Activated T-cell treated with anti-CD3 and anti-CD28 coated beads, Interleukin-2, amount 50 U/mL, for 24 hours (primary cell): ENCODE measurements at places on chromosomes 11 and 22.

DNA sequence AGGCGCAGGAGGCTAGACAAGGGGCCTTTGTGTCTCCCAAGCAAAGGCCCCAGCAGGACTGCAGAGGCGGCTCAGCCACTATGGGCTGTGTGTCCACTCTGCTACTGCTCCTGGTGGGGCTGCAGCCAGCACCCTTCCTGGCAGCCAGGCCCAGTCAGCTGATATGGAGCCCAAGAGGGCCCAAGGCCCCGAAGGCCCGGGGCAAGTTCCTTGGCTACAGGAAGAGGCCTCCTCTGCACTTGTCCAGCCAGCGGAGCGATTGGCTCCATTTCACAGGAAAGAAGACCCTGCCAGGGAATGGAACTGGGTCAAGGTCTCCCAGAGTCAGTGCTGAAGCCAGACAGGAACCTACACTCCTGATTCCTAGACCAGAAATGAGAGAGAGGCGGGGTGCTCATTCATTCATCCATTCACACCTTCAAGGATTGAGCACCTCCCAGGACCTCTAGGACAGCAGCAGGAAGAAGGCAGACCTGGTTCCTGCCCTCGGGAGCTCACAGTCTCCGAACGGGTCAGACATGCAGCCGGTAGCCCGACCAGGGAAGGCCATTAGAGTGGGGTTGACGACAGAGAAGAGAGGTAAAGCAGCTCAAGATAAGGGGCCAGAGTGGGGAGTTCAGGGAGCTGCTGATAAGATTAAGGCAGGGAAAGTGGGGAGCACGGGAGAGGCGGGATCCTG is 811 bp upstream of the P2RY2 start:
- no peak for DNase-seq

DNA sequence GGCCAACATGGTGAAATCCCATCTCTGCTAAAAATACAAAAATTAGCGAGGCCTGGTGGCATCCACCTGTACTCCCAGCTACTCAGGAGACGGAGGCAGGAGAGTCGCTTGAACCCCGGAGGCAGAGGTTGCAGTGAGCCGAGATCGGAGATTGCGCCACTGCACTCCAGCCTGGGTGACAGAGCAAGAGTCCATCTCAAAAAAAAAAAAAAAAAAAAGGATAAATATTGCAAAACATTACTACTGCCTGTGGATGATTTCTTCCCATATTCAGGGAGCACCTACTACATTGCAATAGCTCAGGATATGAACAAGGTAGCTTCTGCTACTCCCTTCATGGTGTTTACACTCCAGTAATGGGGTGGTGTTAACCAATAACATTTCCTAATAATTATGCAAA is 980.6 kb downstream of the NTM start:
- DNase-seq: no peak

DNA sequence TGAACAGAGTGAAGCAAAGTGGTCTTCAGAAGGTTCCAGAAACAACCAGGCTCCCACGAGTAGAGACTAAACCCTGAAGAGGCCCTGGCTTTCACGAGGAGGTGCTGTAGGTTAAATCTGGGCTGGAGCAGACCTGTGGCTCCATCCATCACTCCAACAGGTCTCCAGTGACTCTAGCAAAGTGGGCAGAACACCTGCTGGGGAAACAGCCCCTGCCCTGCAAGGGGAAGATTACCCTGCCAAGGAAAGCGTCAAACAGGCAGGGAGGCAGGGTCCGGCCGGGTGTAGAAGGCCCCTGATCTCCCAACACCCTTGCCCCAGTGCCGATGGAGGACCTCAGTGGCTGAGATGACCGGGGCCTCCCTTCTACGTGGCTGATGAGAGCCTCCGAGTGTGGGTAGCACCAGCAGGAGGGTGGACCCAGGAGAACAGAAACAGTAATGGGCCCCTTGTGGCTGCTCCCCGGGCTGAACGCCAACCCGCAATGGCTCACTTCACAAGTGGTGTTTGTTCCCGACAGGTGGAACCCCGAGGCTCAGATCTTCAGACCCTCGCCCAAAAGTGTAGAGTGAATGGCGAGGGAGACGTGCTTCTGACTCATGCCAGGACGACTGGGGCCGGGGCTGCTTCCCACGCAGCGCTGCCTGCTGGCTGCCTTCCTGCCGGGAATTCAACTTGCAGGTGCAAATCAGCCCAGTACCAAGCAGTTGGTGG is 112.0 kb downstream of the SHANK2 start:
- DNase-seq: no peak

DNA sequence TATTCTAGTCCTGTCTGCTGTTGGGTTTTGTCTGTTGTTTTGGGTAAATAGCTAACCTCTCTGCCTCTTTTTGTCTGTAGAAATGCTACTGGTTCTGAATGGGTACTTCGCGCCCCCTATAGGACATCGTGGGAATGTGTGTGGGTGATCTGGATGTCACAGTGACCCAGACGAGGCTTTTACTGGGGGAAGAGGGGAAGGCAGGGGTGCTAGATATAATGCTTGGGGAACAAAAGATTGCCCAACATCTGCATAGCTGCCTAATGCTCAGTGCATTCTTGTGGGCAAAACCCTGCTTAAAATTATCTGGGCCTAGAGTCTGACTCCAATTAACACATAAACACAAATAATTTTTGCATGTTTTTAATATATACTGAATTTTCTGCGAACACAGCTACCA is 57.7 kb downstream of the BMAL1 start:
- peak; percentile 71 for DNase-seq

GRCh38 chr11:95593111-95593510 is 196.5 kb downstream of the FAM76B start:
- no peak for DNase-seq

GRCh38 chr11:117840881-117841550 is 16.5 kb upstream of the FXYD2 start:
- DNase-seq: no peak

- DNase-seq: no peak
Observed at GRCh38 chr11:63537293-63538101, 889 bp downstream of the PLAAT4 start.

DNA sequence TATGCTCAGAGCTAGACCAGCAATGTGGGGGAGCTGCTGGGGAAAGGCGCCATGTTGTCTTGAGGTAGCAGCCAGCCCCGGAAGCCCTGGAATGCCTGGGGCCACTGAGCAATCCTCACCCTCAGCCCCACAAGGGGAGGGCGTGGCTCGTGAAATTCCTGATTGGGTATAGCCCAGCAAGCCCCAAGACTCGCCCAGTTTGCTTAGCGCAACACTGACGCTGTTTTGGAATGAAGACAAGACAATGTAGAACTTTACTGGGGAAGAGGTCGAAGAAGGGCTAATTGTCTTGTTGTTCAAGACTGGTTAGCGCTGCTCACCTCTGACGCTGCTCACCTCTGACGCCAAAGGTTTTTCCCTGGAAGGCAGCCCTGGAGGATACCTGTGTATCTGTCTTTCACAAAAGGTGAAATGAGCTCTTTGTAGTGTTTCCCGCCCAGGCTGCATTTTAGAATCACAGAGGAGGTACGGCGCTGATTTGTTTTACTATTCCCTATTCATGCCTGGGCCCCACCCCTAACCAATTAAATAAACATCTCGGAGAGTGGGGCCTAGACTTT is 47.6 kb downstream of the ST3GAL4 start:
- DNase-seq: no peak

DNA sequence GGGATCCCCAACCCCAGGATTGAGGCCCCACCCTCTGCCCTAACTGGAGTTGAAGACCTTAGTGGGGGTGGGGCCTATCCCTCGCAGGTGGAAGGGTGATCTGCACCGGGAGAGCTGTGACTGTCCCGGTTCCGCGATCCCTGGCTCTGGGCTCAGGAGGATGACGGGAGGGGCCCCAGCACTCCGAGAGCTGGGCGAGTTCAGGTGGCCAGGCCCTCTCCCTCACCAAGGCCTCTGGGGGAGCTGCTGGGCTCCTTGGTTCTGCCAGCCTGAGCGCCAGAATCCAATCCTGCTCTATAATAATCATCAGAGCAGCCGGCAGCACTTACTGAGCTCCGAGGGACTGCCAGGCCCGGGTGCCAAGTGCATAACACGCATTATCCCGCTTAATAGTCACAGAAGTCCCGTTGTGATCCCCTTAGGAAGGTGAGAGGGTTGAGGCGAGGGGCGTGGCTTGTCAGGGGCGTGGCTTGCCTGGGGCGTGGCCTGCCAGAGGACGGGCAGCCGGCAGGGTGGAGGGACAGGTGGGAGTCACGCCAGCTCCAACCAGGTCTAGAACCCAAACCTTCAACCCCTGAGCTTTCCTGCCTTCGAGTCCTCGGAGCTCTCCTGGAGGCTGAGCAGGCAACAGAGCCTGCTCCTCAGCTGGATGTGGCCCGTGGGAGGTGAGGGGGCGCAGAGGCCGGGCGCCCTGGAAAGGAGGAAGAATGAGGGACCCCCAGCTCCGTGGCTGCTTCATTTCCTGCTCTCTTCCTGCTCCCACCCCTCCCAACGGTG is 7.3 kb upstream of the SYT7 start:
- DNase-seq: peak; percentile 85

DNA sequence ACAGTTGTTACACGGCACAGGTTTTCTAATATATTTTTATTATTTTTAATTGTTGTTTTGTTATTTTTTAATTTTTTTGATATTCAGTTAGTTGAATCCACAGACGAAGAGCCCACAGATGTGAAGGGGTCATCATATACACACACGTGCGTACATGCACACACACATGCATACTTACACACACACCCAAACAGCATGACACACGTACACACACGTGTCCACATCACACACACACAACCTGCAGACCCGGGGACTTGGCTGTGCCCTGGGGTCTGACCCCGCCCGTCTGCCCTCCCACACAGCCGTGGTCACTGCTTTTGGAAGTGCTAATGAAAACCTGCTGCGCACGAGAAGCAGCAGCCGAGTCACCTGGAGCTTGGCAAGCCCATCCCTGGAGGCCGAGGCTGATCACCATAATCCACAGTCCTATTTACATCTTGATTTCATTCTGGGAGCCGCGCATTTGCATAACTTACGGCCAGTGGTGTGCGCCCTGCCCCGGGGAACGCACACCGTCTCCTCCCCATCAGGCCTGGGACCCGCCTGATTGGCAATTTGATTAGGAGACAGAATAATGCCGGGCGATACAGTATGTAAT is 110.3 kb downstream of the BRD1 start:
- no peak for DNase-seq

- peak; percentile 22 for DNase-seq
Observed at GRCh38 chr22:19819208-19819910, 35.3 kb downstream of the GNB1L start.

DNA sequence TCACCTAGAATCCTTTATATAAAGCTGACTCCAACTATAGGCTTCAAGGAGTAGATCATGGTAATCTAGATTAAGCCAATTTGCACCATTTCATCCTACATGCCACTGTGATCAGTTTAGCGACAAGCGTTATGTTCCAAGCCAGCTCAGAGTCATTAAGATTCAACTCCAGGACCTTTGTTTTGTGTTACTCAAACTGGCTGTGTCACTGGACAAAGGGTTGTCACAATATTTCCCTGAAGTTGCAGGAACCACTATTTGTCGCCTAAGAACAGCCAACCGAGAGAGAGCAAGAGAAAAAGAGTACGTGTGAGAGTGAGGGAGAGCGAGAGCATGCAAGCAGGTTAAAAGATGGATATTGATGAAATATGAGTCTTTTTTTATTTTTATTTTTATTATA is 104.8 kb downstream of the USP35 start:
- DNase-seq: no peak

DNA sequence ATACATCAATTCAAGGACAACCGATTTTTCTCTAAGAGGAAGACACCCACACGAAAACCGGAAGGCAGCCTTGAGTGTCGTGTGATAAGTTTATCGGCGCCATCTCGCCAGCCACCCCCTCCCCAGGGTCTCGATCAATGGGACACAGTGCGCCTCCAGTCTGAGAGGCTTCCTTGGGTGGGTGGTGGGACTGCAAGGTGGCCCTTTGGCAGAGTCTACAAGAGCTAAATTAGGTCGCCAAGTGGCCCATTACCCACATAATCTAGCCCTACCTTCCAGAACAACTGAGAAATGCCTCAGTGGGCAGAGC is 64.0 kb downstream of the CD6 start:
- DNase-seq: no peak
